NCI-H1417 treated with DMSO at 0.1 percent for 48 hours (cell line): ENCODE measurements at places on chromosomes 6 and 20.
A peak's percentile ranks its signal among the peaks of the same experiment; 100 is the strongest.

DNA sequence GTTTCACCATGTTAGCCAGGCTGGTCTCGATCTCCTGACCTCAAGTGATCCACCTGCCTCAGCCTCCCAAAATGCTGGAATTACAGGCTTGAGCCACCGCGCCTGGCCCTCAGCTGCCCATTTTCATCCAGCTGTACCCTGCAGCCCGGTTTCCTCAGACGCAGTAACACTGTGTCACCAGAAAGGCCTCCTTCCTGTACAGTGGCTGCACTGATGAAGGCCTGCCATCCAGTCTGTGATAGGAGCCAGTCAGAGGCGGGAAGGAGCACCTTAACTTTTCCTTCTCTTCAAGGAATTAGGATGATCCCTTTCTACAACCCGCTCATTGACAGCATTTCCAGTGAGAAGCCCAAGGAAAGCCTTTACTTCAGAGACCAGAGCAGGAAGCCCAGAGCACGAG, 75.9 kb downstream of the GFOD1 start:
- no peak for DNase-seq

- DNase-seq, result no peak
Observed at GRCh38 chr6:157434349-157435033, 53.5 kb downstream of the ZDHHC14 start.

DNA sequence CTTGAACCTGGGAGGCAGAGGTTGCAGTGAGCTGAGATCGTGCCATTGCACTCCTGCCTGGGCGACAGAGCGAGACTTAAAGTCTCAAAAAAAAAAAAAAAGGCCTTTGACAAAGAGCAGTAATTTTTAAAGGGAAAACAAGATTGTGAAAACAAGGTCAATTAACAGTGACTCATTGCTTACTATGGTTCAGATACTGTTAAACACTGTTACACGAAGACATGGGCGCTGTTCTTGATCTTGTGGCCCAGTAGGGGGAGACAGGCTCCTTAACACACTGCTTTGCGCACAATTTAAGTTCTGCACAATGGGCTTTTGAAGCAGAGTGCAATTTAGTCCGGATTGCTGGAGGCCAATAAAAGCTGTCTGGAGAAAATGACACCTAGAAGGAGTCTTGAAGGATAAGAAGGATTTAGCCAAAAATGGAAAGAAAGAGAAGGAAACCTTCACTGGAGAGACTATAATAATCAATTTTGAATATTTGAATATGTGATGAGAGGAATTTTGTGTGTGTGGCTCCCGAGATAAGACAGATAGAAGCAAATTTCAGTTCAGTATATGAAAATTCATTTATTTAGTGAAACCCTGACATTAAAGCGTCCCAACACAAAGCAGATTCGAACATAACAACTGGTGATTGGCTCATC, 6.0 kb upstream of the LATS1 start:
- peak; percentile 8 for DNase-seq

DNA sequence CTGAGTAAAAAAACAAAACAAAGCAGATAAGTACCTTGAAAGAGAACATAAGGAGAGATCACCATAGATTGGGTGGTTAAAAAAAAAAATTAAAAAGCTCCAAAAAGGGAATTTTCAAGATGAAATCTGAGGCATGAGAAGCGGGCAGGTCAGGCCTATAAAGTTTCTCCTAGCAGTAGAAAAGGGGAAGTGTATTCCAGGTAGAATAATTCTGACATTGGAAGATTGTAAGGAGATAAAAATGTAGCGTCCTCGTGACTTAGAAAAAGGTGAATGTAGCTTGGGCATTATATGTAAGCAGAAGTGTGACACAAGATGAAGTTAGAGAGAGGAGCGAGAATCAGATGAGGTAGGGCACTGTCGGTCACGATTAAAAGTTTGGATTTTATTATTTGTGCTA, 9.1 kb upstream of the ADGRB3 start:
- DNase-seq, result no peak

DNA sequence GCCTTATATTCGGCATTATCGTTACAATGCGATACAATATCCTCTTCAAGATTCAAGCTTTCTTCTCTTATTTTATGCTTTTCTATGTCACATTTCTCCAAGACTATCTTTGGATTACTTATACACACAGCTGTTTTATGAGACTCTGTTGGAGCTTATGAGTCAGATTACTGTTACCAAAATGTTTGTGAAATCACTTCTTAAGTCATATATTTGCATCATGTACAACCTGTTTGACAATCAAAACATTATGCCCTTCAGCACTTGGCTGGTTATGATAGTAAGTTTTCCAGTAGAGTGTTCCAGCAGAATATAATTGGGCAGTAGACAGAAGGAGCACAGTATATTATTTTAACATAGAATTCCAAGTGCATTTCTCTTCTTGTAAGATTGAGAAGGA, 35.2 kb downstream of the BMP6 start:
- DNase-seq, result no peak

DNA sequence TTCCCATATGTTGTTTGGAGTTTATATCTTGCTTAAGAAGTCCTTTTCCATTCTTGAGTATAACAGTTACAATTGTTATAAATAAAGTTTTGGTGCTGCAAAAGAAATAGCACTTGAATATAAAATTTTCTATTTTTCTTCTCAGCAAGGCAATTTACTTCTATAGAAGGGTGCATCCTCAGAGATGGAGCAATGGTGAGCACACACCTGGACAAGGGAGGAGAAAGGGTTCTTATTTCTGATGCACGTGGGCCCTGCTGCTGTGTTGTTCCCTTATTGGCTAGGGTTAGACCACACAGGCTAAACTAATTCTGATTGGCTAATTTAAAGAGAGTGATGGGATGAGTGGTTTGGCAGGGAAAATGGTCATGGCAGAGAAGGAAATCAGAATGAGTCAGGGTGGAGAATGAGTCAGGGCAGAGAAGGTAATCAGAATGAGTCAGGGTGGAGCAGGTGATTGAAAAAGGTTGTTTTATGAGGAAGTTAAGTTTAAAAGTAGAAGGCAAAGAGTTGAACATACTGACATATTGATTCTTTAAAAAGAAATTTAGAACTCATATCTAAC, 38.0 kb downstream of the CST8 start:
- DNase-seq, result no peak

DNA sequence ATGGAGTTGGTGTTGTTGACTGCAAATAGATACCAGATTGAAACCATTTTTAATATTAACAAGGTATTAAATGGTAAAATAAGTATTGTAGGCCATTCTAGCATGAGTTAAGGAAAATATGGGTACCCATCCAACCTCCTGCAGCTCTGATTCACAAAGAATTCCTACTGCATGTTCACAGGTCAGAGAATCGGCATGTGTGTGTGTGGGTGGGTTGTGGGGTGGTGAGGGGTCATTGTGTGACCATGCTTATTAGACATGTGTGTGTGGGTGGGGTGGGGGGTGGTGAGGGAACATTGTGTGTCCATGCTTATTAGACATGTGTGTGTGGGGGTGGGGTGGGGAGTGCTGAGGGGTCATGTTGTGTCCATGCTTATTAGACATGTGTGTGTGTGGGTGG, 3.2 kb downstream of the IYD start:
- DNase-seq, result no peak

DNA sequence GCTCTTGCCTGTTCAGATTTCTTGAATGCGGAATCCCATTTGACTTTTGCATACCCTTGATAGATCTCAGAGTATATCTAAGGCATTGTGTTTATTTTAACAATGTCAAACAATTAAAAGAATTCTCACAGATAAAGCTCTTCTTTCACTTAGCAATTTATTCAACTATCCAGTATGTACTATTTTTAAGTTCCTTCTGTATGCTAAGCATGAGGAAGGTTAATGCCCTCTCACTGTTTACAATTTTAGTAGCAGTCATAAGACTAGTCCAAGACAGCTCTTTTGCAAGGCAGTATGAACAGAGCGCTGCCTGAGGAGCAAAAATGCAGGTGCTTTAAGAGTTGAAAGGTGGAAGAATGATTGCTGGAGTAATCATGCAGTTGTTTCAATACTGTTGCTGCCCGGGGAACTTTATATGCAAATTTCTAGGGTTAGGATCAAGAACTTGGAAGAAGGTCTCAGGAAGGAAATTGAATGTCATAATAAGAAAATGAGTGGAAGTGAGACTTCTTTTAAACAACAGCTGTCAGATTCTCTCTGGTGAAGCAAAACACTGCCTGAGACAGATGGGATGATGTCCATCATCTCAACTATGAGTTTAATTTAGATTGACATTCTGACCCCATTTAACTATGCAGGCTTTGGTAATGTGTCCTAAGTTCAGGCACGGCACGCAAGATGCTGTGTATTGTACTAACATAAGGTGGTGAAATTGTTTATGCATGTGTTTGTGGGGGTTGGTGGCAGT, 1303.5 kb upstream of the CITED2 start:
- DNase-seq, result no peak

DNA sequence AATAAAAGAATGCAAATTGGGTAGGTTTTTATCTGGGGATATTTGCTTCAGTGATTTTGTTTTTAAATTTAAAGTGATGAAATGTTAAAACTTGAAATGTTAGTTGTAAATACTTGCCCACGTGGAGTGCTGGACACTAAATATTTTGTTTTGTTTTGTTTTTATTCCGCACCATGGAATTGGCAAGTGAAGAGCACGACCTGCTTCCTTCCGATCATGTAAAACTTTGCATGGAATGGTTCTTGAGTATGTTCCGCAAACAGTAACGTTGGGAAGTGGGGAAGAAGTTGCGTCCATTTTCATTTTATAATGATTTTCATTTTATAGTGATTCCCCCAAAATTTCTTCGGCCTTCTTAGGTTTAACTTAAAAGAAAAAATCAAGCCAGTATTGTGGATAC, 765 bp downstream of the IRAK1BP1 start:
- DNase-seq, result no peak

- DNase-seq, result no peak
Observed at GRCh38 chr6:4929097-4929718, 74.6 kb downstream of the RPP40 start.

DNA sequence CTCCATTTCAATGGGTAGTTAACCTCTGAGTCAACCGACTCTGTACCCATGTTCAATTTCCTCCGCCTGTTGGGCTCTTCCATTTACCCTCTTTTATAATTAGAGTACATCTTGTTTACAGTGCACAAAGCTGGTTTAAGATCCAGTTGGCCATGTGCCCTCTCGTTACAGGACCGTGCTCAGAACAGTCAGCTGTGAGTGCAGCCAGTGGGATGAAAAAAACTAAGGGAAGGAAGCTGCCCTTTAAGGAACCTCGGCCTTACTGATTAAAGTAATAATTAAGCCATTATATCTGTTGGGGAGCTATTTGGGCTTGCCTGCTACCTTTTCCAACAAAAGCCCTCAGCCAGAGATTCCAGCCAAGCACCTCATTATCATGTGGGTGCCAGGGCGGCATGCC, 68.8 kb downstream of the TMEM170B start:
- peak; percentile 67 for DNase-seq

- no peak for DNase-seq
Observed at GRCh38 chr6:158033751-158034702, 52.4 kb downstream of the SYNJ2 start.

- no peak for DNase-seq
Observed at GRCh38 chr20:3229158-3229557, 9.8 kb downstream of the SLC4A11 start.

GRCh38 chr6:37538107-37538506, 38.4 kb upstream of the CCDC167 start:
- DNase-seq, result no peak
